ENCODE measurements at places on chromosomes 3 and 15.

DNA sequence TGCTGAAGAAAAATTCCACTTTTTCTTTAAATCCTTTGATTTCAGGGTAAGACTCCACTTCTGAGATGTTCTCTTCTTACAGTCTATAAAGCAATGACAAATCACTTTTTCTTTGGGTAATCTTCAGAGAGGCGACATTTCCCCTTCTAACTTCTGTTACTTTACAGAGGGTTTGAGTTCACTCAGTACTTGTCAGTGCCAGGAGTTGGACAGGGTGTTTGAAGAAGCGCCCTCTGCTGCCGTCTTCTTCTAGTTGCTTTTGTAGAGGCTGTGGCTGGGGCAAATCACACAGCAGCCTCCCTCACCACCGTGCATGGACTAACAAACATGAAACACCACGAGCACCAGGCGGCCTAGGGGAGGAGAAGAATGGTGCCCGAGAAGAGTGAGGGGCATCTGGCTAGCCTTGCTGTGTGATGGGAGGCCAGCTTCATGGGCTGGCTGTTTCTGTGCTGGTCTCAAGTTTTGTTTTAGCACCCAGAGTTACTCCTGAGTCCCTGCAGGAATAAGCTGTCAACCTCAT, at the start of gene CD80:
CD80 (minus strand) TSS at position 174 of the 523 bp plus-strand sequence. CDS start 1,886 bp downstream, outside the sequence.
- DNase-seq, result peak; percentile 39

GRCh38 chr3:21528291-21528995, 222.6 kb downstream of the ZNF385D start:
- DNase-seq, result peak; percentile 73

DNA sequence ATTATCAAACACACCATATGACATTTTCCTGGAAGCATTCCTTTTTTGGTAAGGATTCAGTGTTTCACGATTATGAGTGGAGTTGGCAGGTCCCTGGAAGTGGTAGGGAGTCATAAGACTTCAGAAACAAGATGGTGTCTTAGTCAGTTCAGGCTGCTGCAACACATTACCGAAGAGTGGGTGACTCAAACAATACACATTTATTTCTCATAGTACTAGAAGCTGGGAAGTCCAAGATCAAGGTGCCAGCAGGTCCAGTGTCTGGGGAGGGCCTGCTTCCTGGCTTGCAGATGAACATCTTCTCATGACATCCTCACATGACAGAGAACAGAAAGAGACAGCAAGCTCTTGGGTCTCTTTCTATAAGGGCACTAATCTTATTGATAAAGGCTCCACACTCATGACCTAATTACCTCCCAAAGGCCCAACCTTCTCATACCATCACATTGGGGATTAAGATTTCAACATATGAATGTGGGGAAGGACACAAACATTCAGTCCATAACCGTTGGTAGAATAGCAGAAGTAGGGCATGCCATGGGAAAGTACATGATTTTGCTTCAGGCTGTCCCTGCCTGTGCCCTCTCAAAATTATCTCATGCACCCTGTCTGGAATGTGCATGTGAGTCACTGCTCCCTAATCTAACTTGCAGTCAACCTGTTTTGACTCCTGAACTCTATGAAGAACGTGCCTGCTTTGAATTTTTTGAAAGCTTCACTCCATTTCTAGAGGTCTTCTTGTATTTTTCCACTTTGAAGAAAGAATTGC, 72.5 kb downstream of the GTPBP8 start:
- DNase-seq, result no peak

- peak; percentile 83 for DNase-seq
Observed at GRCh38 chr15:89912674-89913396, at the start of gene ARPIN. TSS of gene ARPIN (minus strand) at chr15:89912952. CDS start at chr15:89912835, 117 bp downstream.

GRCh38 chr3:58722561-58722960, 56.0 kb upstream of the FAM3D start:
- DNase-seq, result peak; percentile 53

GRCh38 chr3:45154641-45155147, 8.5 kb upstream of the CDCP1 start:
- no peak for DNase-seq

All from muscle of leg (tissue), 16 donors.